Chondrocyte (in vitro differentiated cells): ENCODE measurements at places on chromosomes 6 and 20. TPM values are rescaled to one million over a fixed set of nuclear protein-coding genes. Genes with fewer than 3 reads are reported as not detected.

DNA sequence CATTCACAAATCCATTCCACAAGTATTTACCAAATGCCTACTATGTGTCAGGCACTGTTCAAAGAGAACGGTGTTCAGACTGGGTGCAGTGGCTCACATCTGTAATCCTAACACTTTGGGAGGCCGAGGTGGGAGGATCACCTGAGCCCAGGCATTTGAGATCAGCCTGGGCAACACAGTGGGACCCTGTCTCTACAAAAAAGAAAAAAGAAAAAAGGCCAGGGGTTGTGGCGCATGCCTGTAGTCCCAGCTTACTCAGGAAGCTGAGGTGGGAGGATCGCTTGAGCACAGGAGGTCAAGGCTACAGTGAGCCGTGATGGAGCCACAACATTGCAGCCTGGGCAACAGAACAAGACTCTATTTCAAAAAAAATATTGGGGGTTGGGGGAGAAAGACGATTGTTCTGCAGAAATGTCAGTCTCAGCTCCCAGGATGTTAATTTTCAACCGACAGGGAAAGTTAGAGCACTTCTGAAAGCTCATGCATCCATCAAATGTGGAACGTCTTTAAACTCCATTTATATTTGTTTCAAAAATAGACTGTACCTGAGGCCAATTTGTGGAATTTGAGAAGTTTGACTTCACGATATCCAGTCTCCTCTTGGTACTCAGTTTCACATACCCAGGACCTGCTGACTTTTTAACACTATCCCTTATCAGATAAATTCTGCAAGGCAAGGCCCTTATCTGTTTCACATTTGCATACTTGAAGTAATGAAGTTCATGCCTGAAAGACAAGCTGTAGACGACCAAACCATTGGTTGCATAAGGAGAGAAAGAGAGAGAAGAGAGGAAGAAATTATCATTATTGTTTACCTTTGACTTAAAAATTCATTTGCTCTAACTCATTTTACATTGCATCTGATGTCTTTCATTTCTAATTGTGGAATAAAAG, 14.8 kb upstream of the BTN3A2 start:
- no peaks in the 10 kb centered on the region for H3K36me3 ChIP-seq
- no peaks in the 10 kb centered on the region for H3K27me3 ChIP-seq
- H3K4me1 ChIP-seq: peaks cover 6% of the 10 kb centered on the region
- H3K4me3 ChIP-seq: no peak overlapping the region
- H3K27ac ChIP-seq: no peak overlapping the region

GRCh38 chr6:113776998-113777397, 80.1 kb upstream of the MARCKS start:
- no peak for DNase-seq
- H3K27me3 ChIP-seq: no peaks in the 10 kb centered on the region
- no peaks in the 10 kb centered on the region for H3K36me3 ChIP-seq
- H3K4me3 ChIP-seq: no peak overlapping the region

DNA sequence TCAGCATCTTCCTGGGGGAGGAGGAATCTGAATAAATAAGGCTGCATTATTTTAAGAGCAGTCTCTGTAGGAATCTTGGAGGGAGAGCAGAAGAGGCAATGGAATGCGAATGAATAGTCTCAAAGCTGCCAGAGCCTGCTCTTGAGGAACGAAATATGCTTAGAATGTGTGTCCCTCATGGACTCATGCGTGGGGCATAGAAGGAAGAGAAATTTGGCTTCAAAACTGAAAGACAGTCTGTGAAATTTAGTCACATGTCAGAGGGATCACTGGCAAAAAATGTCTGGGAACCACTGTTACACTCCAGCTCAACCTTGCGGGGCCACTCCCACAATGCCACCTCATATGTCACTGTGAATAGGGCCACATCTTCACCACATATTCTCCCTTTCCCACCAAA, 95.5 kb downstream of the GJA10 start:
- H3K36me3 ChIP-seq: no peaks in the 10 kb centered on the region
- no peak overlapping the region for H3K4me3 ChIP-seq
- H3K4me1 ChIP-seq: peaks cover 92% of the 10 kb centered on the region
- H3K27ac ChIP-seq: peak overlapping the region; percentile 82

GRCh38 chr6:32933661-32934085, 7.2 kb downstream of the HLA-DMB start:
- no peak overlapping the region for H3K4me3 ChIP-seq
- no peaks in the 10 kb centered on the region for H3K4me1 ChIP-seq
- no peak for DNase-seq
- H3K27ac ChIP-seq: no peak overlapping the region

DNA sequence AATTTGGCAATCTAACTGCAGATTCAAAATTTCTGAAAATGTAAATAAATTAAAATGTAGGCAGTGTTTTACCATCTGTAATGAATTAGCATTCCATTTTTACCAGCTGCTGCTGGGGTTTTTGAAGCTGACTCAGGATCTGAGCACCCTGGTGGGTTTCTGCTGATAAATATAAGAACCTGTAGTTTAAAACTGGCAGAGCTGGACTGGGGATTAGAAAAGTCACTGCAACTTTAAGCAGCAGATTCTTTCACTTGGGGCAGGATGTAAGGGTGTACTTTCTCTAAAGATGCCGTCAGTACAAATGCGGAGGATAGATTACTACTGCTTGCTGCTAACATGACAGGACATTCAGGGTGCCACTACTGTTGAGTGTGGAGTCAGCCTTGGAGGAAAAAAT, 341.8 kb downstream of the CDKAL1 start:
- no peak for DNase-seq
- H3K36me3 ChIP-seq: no peaks in the 10 kb centered on the region
- H3K4me3 ChIP-seq: no peak overlapping the region
- peak overlapping the region; percentile 75 for H3K27ac ChIP-seq

DNA sequence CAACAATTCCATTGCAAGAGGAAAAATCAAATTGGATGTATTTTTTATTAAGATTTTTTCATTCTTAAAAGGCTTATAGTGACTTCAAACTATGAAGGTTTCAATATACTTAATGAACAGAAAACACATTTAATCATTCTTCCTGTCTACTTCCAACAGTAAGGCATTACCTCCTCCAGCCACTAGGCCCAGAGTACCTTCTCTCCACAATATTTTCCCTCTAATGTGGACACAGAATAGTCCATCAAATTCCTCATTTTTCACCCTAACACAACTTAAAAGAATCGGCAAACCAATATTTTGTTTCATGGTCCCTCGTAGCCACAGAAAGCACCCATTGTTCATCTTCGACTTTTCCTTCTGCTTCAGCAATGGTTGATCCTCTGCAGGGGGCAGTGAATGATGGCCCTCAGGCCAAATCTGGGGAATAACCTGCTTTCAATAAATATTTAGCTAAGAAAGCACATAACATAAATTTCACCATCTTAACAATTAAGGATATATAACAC, 335.4 kb upstream of the ID4 start:
- H3K27ac ChIP-seq: no peak overlapping the region
- no peaks in the 10 kb centered on the region for H3K27me3 ChIP-seq
- no peak for DNase-seq
- peaks cover 18% of the 10 kb centered on the region for H3K36me3 ChIP-seq
- no peak overlapping the region for H3K4me3 ChIP-seq
- no peaks in the 10 kb centered on the region for H3K4me1 ChIP-seq

DNA sequence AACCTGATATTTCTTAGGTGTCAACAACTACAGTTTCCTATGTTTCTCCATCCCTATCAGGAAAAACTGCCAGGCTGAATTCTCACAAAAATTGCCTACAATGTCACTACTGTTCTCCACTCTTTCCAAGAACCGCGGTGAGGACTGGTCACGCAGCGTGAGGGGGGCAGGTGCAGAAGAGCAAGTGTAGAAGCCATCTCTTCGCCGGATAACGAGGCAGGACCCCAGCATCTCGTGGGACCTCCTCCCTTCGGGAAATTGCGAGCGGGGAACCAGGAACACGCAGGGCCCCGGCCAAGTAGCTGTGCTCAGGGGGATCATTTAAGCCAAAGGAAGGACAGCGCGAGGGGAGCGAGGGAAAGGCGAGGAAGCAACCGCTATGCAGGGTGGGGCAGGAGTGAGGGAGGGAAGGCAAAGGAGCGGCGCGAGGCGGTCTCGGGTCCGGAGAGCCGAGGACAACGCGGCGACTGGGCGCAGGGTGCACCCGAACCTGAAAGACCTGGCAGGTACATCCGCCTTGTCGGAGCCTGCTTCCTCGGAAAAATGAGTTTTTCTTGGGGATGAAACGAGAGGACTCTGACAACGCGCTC, 559 bp downstream of the APMAP start:
- no peaks in the 10 kb centered on the region for H3K36me3 ChIP-seq
- peaks cover 1% of the 10 kb centered on the region for H3K27me3 ChIP-seq
- H3K4me1 ChIP-seq: peaks cover 42% of the 10 kb centered on the region

DNA sequence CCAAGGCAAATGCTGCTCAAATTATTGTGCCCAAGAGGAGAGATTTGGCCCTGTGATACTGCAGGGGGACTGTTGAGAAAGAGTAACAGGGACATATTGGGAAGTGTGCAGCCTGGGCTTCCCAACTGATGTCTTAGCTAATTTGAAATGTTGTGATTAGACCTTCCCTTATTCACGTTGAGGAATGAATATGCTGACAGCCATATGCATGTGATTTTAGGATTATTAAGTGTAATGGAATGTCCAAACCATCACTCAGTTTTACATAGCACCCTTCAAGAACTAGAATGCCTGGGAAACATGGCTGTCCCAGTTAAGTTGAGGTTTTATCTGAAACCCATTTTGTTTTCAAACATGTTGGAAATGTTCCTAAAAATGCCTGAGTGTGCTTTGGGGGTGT, 81.4 kb downstream of the CARMIL1 start:
- peak overlapping the region; percentile 9 for H3K4me3 ChIP-seq
- peaks cover 50% of the 10 kb centered on the region for H3K4me1 ChIP-seq
- no peaks in the 10 kb centered on the region for H3K36me3 ChIP-seq
- H3K27me3 ChIP-seq: no peaks in the 10 kb centered on the region
- no peak for DNase-seq
- H3K27ac ChIP-seq: peak overlapping the region; percentile 97

GRCh38 chr6:122747573-122747972, 31.9 kb upstream of the FABP7 start:
- H3K4me3 ChIP-seq: no peak overlapping the region
- H3K27ac ChIP-seq: no peak overlapping the region
- H3K4me1 ChIP-seq: peaks cover 6% of the 10 kb centered on the region
- no peaks in the 10 kb centered on the region for H3K27me3 ChIP-seq
- DNase-seq: no peak
- H3K36me3 ChIP-seq: peaks cover 2% of the 10 kb centered on the region

DNA sequence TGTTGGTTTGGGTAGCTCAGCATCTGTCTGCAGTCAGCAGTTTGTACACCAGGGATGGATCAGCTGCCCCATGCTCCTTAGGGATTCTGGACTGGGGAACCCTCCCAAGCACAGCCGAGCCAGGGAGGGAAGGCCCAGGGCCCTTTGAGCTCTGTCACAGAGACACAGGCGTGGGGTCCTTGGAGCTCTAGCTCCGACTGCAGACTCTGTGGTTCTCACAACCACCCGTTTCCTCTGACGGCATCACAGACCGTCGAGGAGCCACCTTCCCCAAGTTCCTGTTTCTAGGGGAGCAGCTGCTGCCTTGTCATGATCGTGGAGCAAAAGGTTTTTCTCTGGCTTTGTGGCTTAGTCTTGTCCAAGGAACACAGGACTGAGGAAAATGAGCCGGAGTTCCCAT, at the start of gene SLA2:
SLA2 (minus strand) TSS at position 199 of the 400 bp plus-strand sequence. CDS start 4,861 bp downstream, outside the sequence.
- DNase-seq: no peak
- no peaks in the 10 kb centered on the region for H3K36me3 ChIP-seq
- H3K4me1 ChIP-seq: no peaks in the 10 kb centered on the region
- no peaks in the 10 kb centered on the region for H3K27me3 ChIP-seq
- no peak within 1 kb of the TSS for H3K4me3 ChIP-seq

- no peaks in the 10 kb centered on the region for H3K27me3 ChIP-seq
- H3K36me3 ChIP-seq: no peaks in the 10 kb centered on the region
- H3K4me1 ChIP-seq: peaks cover 68% of the 10 kb centered on the region
- H3K4me3 ChIP-seq: no peak overlapping the region
These were observed 27.4 kb downstream of the KCNQ5 start for GRCh38 chr6:72649032-72649984.

DNA sequence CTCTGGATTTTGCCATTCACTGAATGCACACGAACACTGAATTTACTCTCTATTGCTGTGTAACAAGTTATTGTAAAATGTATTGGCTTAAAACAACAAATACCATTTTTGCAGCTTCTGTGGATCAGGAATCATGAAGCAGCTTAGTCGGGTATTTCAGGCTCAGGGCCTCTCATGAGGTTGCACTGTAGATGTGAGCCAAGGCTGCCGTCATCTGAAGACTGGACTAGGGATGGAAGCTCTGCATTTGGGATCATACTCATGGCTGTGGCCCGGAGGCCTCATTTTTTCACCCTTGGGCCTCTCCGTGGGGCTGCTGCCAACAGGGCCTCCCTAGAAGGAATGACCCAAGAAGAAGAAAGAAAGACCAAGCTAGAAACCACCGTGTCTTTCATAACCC, 492.4 kb upstream of the CDH4 start:
- H3K27ac ChIP-seq: no peak overlapping the region
- no peaks in the 10 kb centered on the region for H3K27me3 ChIP-seq
- no peak overlapping the region for H3K4me3 ChIP-seq
- no peaks in the 10 kb centered on the region for H3K36me3 ChIP-seq
- no peaks in the 10 kb centered on the region for H3K4me1 ChIP-seq

DNA sequence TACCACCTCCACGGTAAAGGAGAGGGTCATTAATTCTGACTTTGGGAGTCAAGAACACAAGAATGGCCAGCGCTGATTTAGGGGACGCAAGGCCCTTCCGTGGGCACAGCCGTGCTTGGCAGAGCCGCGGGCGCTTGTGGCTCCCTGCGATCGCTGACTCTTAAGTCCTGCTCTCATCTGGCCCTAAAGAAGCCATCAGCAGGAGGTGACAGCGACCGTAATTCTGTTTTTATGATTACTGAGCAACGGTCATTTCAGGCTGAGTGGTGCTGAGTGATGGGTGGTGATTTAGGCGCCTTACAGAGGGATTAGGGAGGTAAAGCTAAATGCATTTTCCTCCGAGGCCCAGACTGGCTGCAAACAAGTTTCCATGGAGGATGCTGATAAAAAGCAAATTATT, 364.6 kb upstream of the SULF2 start:
- no peak overlapping the region for H3K4me3 ChIP-seq
- peaks cover 39% of the 10 kb centered on the region for H3K27me3 ChIP-seq
- no peaks in the 10 kb centered on the region for H3K36me3 ChIP-seq
- no peaks in the 10 kb centered on the region for H3K4me1 ChIP-seq
- H3K27ac ChIP-seq: no peak overlapping the region

DNA sequence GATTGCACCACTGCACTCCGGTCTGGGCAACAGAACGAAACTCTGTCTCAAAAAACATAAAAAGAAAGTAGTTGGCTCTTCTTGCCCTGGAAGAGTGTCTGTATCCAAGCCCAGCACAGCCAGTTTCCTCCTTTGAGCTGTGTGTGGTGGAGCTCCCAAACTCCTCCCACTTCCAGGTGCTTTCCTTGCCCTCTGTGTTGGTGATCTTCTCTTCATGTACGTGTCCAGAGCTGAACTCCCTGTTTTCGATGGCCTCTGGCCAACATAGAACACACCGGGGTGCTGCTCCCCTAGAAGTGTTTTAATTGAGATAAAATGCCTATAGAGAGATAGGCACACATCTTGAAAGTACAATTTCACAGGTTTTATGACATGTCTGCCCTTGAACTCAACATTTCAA, 16.7 kb upstream of the SGK2 start:
- DNase-seq: no peak
- no peaks in the 10 kb centered on the region for H3K4me1 ChIP-seq
- no peaks in the 10 kb centered on the region for H3K27me3 ChIP-seq

Gene BPI
- 0.55 to 0.74 TPM (median 0.68 TPM) in 3 replicates for total RNA-seq

Gene NRN1
- total RNA-seq: 2.5 to 3.1 TPM in 2 of 3 replicates, not detected in the other

Gene C6orf141
- total RNA-seq: not detected in 3 replicates

Gene LPA
- 0.31 TPM in 1 of 3 replicates, not detected in the others for total RNA-seq

Gene RAB44
- total RNA-seq: not detected in 3 replicates
